ENCODE measurements at places on chromosomes 1 and 21.

GRCh38 chr1:152440635-152441471, 26.8 kb upstream of the CRNN start:
- DNase-seq = no peak

DNA sequence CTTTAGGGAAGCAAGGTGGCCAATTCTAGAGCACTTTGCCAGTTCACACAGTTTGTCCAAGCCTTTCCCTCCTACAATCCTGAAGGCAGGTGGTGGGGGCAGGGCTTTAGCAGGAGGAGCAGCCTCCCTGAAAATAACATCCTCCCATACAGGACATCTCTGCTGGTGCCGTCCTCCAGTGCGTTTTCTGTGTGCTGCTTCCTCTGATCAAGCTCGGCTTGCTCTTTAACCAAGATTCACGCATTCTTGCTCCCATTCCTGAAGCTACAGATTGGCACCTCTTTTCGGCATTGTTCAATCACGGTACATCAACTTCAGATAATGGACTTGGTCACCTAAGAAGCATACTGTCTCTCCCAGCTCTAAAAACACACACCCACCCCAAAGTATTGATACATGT, 7.5 kb upstream of the DPT start:
- DNase-seq = no peak

DNA sequence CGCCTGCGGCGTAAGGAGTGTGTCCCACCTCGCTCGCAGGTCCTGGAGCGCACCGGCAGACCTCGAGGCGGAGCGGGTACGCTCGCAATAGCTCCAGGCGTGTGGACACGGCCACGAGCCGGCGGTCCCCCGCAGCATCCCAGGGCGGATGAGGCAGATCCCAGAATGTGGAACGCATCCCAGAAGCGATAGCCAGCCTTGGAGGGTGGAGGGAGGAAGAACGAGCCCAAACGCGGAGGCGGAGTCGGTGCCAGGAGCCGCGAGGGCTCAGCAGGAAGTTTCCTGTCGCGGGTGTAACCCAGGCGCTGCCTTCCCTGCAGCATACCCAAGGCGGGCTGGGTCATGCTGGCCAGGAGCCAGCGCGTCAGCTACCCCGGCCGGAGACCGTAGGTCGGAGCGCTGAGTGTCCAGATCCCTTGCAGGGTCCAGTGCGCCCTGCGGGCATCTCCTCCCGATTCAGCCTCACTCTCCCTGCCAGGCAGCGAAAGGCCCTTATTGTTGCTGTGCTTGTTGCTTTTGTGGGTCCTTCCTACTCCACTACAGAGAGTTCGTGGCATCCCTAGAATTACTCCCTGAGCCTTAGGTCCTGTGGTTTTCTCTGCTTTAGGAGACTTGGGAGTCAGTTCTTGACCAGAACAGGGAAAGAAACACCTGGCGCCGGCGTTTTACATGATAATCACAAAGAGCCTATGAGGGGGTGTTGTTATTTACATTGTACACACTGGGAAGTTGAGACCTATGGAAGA, 27.7 kb downstream of the STYXL2 start:
- DNase-seq = no peak

DNA sequence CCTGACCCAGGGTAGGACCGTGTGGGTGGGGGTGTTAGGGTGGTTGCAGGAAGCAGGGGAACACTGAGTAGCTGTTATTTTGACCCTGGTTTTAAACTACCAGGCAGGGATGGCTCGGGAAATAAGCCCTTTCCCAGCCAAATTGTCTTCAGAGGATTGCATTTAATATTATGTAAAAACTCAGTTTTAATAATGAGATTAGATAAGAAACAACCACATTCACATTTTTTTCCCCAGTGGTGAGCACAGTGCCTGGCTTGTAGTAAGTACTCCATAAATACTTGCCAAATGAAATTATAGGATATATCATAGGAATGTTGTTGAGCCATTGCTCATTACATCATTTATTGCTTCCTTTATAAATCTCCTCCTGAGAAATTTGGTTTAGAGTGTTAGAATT, 3.1 kb upstream of the ACP6 start:
- no peak for DNase-seq

- DNase-seq = no peak
Observed at GRCh38 chr1:61318319-61319125, 236.2 kb downstream of the NFIA start.

- no peak for DNase-seq
Observed at GRCh38 chr1:44417351-44418021, 12.4 kb downstream of the RNF220 start.
